ENCODE measurements at places on chromosomes 3 and 15.
A peak's percentile ranks its signal among the peaks of the same experiment; 100 is the strongest.

- peak; percentile 59 for DNase-seq
These were observed 101.6 kb upstream of the ANKRD28 start for GRCh38 chr3:15899388-15899787.

DNA sequence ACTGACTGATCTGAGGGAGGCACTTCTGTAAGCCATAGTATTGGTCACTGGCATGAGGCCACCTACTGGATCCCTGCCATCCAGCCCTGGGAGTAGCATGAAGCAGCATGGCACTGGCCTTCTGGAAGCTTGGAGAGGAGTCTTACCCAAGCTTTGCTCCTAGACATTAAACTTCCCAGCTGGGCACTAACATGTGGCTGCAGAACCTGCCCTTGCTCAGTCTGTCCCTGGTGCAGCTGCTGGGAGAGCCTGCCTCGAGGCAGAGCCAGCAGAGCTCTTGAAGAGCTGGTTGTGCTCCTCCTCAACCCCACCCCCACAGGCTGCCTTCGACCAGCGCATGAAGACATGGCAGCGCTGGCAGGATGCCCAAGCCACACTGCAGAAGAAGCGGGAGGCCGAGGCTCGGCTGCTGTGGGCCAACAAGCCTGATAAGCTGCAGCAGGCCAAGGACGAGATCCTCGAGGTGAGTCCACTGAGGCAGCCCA lies 17.1 kb upstream of the SNX22 start:
- DNase-seq = peak; percentile 12

DNA sequence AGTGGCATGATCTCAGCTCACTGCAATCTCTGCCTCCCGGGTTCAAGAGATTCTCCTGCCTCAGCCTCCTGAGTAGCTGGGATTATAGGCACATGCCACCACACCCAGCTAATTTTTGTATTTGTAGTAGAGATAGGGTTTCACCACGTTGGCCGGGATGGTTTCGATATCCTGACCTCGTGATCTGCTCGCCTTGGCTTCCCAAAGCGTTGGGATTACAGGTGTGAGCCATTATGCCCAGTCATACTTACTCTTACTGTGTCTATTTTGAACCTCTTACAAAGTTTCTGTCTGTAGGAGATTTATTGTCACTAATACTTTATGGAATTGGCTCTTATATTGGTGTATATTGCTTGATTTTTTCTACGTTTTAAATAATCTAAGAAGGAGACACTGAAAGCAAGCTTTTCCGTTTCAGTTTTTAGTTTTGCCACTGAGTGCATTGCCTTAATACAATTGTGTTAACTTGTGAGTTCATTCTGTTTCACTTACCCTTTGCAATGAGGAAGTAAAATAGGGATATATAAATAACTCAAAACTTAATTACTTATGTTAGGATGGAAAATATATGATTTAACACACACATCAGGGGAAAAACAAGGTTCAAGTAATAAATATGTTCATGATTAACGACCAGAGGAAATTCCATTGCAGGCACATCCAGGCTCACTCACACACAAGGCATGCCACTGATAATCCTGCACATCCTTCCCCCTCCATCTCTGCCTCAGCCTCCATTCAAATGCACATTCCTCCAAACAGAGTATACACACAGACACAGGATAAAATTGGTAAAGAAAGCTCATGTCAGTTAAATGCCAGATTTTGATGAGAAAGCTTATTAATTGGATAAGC lies 279.3 kb upstream of the RASGRP1 start:
- DNase-seq = peak; percentile 78

- DNase-seq = no peak
These were observed 33.1 kb downstream of the FLNB start for GRCh38 chr3:58041182-58041825.

DNA sequence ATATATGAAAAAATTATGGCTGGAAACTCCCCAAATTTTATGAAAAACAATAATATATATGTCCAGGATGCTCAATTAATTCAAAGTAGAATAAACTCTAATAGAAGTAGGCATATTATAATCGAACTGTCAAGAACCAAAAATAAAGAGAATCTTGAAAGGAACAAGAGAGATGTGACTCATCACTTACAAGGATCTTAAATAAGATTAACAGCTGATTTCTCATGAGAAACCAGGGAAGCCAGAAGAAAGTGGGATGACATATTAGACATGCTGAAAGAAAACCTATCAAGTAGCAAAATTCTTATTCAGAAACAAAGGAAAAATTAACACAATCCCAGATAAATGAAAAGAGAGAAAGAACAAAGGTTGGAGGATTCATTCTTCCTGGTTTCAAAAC lies 66.8 kb downstream of the FAIM start:
- DNase-seq = no peak

DNA sequence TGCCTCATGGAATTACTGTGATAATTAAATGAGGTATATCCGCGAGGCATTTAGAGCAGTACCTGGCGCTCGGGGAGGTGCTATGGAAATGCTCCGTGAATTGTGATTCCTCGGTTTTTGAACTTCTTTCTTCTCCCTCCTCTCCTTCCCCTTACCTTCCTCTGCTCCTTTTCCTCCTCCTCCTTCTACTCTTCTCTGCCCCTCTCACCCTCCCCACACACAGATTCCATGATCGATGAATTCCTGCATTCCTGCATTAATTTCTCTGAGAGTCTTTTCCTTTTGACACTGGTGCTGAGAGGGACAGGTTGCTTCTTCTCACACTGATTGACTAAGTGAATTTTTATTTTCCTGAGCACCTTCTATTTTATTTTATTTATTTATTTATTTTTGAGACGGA lies 101.2 kb upstream of the RGMA start:
- no peak for DNase-seq

DNA sequence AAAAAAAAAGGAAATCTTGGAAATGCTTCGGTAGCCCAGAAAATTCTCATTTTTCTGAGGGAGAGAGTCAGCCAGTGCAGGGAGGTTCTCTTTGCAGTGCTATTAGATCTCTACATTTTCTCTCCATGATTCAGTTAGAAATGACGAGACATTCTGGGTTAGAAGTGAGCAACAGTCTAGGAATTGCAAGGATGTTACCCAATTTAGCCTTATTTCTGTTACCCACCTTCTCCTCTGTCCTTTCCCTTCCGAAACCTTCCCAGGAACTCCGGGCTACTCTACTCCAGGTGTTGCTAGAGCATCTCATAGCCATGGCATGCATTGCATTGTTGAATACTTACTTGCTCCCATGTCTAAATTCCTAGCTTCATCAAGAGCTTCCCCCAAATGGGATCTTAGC lies 106.8 kb downstream of the EDEM1 start:
- peak; percentile 74 for DNase-seq

DNA sequence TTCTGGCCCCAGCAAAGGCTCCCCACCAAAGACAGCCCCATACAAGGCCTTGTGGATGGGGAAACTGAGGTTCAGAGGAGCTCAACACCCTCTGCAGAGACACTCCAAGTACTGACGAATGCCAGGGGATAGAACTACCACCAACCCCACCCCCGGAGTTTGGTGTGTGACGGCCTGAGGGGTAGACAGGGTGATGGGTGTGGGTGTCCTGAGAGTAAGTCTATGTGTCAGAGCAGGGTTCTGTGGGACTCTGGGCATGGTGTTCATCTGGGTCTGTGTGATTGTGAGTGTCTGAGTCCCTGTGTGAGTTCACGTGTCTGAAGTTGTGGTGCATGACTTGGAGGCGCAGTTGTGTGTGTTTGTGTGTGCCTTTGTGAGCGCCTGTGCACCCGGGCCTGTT lies 7.4 kb downstream of the PTH1R start:
- DNase-seq = no peak

DNA sequence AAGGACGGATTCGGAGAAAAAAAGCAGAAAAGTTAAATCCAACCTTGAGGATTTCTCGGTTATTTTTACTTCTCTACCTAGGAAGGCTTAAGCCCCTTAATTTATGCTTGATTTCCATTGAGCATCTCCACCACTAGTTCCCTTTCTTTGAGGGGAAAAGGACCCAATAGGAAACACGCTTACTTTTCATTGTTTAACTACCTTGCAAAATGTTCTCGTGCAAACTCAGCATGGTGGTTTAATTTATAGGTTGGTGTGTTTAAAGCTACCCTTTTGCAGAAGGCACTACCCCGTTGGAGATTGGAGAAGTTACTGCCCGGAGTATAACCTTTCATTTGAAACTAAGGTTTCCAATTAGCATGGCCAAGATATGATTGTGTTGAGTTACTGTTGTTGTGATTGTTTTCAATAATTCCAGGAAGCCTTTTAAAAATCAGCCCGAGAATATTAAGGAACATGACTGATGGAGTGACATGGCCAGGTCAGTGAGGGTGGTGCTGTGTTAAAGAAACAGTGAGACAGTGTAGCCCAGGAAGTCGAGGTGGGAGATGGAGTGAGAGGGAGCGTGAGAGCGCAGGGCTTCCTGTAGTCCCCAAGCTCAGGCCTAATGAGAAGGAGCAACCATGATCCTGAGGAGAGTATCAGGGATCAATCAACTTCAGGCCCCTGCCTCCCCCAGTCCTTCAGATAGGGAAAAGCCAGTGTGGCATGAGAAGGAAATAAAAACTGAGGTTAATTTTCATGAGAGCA lies 76.6 kb downstream of the AQP9 start:
- no peak for DNase-seq

- DNase-seq = peak; percentile 77
These were observed 64.6 kb downstream of the EFL1 start for GRCh38 chr15:82197733-82198594.

- no peak for DNase-seq
These were observed 26.1 kb downstream of the GBE1 start for GRCh38 chr3:81735334-81735733.

DNA sequence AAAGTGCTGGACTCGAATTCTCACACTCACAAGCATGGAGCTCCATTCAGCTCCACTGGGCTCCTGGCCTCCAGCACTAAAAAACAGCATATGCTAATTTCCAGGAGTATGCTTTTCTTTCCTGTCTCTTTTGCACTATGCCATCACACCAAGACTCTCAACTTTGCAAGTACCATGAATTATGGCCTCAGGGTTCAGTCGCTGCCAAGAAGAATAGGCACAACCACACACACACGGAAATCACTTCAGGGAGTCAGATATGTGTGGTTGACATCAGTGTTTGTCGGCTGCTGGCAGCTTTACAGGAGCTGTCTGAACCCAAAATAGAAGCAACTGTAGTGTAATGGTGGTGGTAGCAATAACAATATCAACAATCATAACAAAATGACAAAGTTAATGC lies 305.0 kb upstream of the SLCO3A1 start:
- peak; percentile 39 for DNase-seq

GRCh38 chr3:58536501-58537411 lies at the start of gene ACOX2:
Gene ACOX2 (minus strand): TSS chr3:58537190. CDS start chr3:58535106, 2,084 bp downstream.
- DNase-seq = peak; percentile 86

DNA sequence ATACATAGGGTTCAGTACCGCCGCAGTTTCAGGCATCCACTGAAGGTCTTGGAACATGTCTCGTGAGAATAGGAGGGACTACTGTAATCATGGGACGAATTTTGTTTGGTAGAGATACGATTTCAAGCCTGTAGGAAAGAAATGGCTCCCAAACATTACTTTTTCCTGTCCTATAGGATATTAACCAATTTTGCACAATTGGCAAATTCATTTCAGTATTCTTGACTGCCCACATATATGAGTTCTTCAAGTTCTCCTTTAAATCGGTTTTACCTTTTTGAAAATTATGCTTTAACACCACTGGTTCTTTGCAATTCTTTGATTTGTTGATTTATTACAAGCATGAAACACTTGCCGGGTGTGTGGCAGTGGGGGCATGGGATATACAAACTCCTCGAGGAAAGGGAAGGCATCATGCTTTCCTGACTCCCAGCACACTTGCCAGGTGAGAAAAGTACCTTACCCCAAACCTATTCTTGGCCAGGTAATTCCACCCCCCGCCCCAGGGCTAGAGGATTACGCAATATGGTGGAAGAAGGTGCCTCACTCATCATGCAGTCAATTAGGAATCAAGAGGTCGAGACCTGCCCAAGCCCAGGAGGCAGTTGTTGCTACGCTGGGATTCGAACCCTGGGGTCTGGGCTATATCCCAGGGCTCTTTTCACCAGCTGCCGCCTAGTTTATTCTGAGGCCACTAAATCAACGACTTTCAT lies 584 bp upstream of the LARS2 start:
- peak; percentile 4 for DNase-seq

GRCh38 chr3:190581041-190581541 lies 67.2 kb downstream of the IL1RAP start:
- DNase-seq = peak; percentile 15

GRCh38 chr3:50433954-50434353 lies 69.5 kb downstream of the CACNA2D2 start:
- DNase-seq = no peak

DNA sequence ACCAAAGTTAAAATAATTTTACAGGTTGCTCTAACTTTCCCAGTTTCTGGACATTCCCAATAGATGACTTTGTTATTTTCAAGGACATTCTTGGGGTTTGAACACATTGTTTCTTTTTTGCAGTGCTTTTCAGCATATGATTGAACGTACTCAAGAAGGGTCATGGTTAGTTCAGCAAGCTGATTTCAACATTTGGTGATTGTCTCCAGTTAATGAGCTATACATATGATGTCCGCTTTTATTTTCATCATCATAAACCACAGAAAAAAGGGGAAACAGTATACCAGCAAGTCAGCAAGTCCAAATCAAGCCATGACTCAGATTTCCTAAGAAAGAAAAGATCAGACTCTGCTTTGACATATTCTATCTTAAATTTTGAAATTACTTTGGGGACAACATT lies 69.4 kb downstream of the B3GALNT1 start:
- DNase-seq = no peak

GRCh38 chr3:66037330-66037985 lies 1.3 kb downstream of the MAGI1 start:
- DNase-seq = peak; percentile 41

- DNase-seq = no peak
These were observed at the start of gene PTH1R for GRCh38 chr3:46877406-46878125. Gene PTH1R (plus strand): TSS chr3:46877721. CDS start chr3:46883560, 5,839 bp downstream.

GRCh38 chr15:40493089-40493840 lies 22.5 kb downstream of the CHST14 start:
- DNase-seq = no peak

DNA sequence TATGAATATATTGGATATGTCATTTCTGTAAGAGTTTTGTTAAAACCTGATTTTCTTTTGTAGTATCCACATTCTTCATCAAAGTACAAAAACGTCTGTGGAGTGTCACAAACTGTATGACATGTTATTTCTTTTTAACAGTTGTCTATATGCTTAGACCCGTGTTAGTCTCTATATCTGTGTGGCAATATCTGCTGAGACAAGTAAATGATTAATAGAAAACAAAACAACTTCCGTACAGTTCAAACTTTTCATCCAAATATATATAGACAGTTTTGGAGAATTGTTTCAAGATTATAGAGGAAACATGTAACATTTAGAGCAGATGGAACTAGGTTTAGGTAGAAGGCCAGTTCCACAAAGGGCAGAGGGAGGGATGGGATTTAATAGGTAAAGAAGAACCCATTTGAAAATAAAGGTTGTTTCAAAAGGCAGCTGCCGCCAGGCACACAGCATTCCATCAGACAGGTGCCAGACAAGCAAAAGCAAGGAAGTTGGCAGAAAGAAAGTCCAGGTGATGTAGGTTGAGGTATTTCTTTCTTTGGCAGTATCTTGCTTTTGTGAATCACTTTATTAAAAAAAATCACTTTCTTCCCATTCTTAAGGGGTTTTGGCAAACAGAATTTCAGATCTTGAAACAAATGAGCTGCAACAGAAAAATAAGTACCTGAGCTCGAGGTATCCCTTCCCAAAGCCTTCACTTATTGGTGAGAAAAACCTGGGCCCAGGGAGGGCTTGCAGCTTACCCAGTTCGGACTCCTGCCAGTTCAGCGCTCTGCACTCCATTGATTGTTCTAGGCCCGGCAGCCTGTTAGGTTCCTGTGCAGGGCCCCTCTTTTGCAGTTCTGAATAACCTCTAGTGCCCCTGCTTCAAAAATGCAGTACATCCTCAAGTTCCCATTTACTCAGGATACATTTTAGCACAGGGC lies 49.0 kb downstream of the LRRN1 start:
- no peak for DNase-seq

Measured in AG08395 (cell line).